ENCODE measurements at places on chromosomes 3 and 15. TPM values are rescaled to one million over a fixed set of nuclear protein-coding genes. Genes with fewer than 3 reads are reported as not detected.
A peak's percentile ranks its signal among the peaks of the same experiment; 100 is the strongest.

AHSG gene
- 0.27 TPM for total RNA-seq

GRCh38 chr3:132593947-132594323, 3.1 kb upstream of the ACKR4 start:
- H3K27ac ChIP-seq: no peak overlapping the region
- no peaks in the 10 kb centered on the region for H3K4me1 ChIP-seq
- no peak overlapping the region for H3K4me3 ChIP-seq

DNA sequence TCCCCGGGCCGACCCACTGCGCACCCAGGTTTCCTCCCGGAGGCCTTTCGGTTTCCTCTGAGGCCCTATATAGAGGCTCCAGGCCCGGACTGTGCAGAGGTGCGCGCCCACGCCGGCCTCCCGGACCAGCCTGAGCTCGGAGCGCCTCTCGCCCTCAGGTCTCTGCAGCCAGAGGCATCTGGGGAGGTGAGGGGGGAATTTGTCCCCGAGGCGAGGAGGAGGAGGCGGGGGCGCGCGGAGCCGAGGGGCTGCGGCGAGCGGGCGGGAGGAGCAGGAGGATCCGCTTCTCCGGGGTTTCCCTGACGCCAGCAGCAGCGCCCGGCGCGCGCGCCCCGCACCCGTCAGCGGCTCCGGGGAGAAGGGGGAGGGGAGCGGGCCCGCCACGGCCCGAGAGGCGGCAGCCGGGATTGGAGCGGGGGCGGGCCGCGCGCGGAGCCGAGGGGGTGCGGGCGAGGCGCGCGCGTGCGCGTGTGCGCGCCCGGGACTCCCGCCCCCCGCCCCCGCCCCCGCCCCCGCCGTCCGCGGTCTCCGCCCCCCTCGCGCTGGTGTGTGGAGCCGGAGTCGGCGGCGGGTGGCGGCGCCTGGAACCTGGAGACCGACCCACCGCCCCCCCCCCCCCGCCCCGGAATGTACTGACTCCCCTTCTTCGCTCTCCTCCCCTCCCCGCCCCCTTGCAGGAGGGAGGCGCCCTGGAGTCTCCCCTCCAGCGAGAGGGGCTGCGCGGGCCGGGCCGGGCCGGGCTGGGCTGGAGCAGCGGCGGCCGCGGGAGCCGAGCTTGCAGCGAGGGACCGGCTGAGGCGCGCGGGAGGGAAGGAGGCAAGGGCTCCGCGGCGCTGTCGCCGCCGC, at the start of gene NEO1:
NEO1 (plus strand) TSS at position 657 of the 846 bp plus-strand sequence. CDS start 213 bp downstream, outside the sequence.
- H3K36me3 ChIP-seq: no peaks in the 10 kb centered on the region
- peaks cover 24% of the 10 kb centered on the region for H3K4me1 ChIP-seq
- H3K4me3 ChIP-seq: peak within 1 kb of the TSS; percentile 81
- peak; percentile 96 for DNase-seq
- H3K27ac ChIP-seq: peak within 1 kb of the TSS; percentile 98

DNA sequence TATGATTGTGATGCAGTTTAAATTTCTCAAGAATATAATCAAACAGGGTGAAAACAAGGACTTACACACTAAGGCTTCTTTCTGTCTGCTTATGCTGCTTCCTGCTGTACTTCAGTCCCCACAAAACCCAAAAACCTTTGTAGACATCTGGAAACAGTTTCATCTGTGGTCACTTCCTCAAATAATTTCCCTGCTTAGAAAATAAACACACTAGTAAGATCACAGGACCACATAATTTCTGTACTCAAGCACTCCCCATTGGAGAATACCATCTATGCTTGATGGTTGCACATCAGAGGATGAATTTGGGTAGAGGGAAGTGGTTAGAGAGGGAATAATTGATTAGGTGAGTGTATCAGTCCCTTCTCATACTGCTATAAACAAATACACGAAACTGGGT, 266.2 kb downstream of the LSAMP start:
- H3K36me3 ChIP-seq: no peaks in the 10 kb centered on the region
- DNase-seq: no peak
- H3K4me1 ChIP-seq: no peaks in the 10 kb centered on the region
- no peak overlapping the region for H3K27ac ChIP-seq
- no peak overlapping the region for H3K4me3 ChIP-seq

DNA sequence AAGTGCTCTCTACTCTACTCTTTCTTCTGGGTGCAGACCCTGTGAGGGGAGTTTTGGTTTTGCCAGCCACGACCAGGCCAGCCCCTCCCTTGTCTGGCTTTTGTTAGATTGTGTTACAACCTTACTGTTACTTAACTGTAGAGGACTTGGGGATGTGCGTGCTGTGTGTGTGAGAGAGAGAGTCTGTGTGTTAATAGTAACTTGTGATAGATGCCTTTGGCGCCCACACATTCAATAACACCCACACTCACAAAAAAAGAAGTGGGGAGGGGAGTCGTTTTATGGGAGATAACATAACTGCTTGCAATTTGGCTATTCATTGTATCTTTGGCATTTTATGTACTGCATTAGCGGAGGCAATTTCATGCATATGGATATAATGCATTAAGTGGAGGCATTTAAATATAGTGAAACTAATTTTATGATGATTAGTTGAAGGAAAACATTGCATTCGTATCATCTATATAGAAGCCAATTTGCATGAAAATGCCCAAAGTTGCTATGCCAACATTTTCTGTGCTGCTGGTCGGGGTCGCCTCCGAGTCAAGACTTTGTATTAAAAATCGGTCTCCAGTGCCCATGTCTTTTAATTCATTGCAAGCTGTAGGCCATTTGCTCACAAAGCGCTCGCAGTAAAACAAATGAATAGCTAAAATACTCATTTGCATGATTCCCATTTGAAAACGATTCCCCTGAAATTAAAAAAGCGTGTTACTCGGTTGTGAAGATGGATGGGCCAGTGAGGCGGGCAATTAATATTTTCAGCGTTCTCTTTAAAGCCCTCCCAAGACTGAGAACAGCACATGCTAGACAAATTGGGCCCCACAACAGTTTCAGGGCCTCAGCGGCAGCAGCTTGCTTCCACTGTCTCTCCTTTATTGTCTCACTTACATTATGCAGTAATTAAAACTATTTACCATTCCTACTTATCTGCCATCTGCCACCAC, 158.5 kb upstream of the SMAD3 start:
- no peak overlapping the region for H3K27ac ChIP-seq
- H3K4me3 ChIP-seq: no peak overlapping the region
- H3K36me3 ChIP-seq: no peaks in the 10 kb centered on the region
- DNase-seq: no peak
- H3K4me1 ChIP-seq: no peaks in the 10 kb centered on the region

GRCh38 chr15:96882121-96882772, 551.7 kb downstream of the NR2F2 start:
- no peak overlapping the region for H3K4me3 ChIP-seq
- no peak overlapping the region for H3K27ac ChIP-seq
- peaks cover 31% of the 10 kb centered on the region for H3K27me3 ChIP-seq

- DNase-seq: no peak
- H3K27me3 ChIP-seq: peaks cover 4% of the 10 kb centered on the region
- H3K27ac ChIP-seq: no peak overlapping the region
- no peaks in the 10 kb centered on the region for H3K36me3 ChIP-seq
Observed at GRCh38 chr3:100981164-100981911, 11.9 kb downstream of the ABI3BP start.

- no peaks in the 10 kb centered on the region for H3K36me3 ChIP-seq
- no peak overlapping the region for H3K4me3 ChIP-seq
- DNase-seq: no peak
- H3K4me1 ChIP-seq: peaks cover 4% of the 10 kb centered on the region
- no peaks in the 10 kb centered on the region for H3K27me3 ChIP-seq
- no peak overlapping the region for H3K27ac ChIP-seq
Observed at GRCh38 chr15:67385971-67386370, 131.4 kb downstream of the IQCH start.
